ENCODE measurements at places on chromosomes 12 and 14. TPM values are rescaled to one million over a fixed set of nuclear protein-coding genes. Genes with fewer than 3 reads are reported as not detected.

The LRRC43 gene
- 0.18 TPM for total RNA-seq

DNA sequence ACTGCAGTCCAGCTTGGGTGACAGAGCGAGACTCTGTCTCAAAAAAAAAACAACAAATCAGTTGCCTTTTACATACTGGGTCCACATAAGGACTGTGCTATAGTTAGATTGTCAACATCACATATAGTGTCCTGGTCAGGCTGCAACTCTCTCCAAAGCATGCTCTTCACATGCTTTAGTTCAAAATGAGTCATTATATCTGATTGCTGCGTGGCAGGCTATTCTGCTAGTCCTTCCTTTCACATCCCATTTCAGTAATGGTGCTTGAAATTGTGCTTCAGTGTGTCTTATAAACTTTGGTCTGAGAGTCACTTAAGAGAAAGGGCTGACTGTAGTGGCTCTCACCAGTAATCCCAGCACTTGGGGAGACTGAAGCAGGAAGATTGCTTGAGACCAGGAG, 6.9 kb downstream of the LETMD1 start:
- H3K4me3 ChIP-seq = no peak overlapping the region
- peaks cover 52% of the 10 kb centered on the region for H3K36me3 ChIP-seq
- peaks cover 5% of the 10 kb centered on the region for H3K4me1 ChIP-seq
- no peaks in the 10 kb centered on the region for H3K27me3 ChIP-seq
- no peak for DNase-seq
- H3K27ac ChIP-seq = no peak overlapping the region

GRCh38 chr14:64200170-64200569, 94.0 kb downstream of the ESR2 start:
- H3K27ac ChIP-seq = no peak overlapping the region
- DNase-seq = no peak
- peaks cover 8% of the 10 kb centered on the region for H3K4me1 ChIP-seq
- H3K27me3 ChIP-seq = no peaks in the 10 kb centered on the region
- H3K36me3 ChIP-seq = peaks cover 3% of the 10 kb centered on the region

DNA sequence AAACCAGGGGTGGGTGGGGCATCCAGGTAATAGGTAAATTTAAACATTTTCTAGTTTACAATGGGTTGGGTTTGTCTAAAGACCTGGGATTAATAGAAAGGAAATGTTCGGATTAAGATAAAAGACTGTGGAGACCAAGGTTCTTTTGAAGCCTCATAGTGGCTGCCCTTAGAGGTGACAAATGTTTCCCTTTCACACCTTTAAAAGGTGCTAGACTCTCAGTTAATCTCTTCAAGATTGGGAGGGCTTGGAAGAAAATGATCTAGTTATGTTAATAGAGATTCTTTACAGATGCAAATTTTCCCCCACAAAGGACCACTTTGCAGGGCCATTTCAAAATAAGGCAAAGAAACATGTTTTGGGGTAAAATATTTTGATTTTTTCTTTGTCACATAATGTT, 39.0 kb downstream of the TMTC2 start:
- H3K4me3 ChIP-seq = no peak overlapping the region
- H3K27me3 ChIP-seq = no peaks in the 10 kb centered on the region
- no peak overlapping the region for H3K27ac ChIP-seq
- no peaks in the 10 kb centered on the region for H3K4me1 ChIP-seq

- no peaks in the 10 kb centered on the region for H3K36me3 ChIP-seq
- peaks cover 5% of the 10 kb centered on the region for H3K27me3 ChIP-seq
- no peaks in the 10 kb centered on the region for H3K4me1 ChIP-seq
- H3K4me3 ChIP-seq = no peak overlapping the region
- DNase-seq = no peak
These were observed 155.4 kb downstream of the AACS start for GRCh38 chr12:125220404-125221273.
